ENCODE measurements at places on chromosomes 16 and 17.

GRCh38 chr17:75720656-75721462 is at the start of gene ITGB4:
Gene ITGB4 (plus strand): TSS chr17:75721459. CDS start chr17:75724704, 3,245 bp downstream.
- no peak for DNase-seq

- DNase-seq: no peak
These were observed 246.9 kb upstream of the KCNJ16 start for GRCh38 chr17:69828087-69828486.

DNA sequence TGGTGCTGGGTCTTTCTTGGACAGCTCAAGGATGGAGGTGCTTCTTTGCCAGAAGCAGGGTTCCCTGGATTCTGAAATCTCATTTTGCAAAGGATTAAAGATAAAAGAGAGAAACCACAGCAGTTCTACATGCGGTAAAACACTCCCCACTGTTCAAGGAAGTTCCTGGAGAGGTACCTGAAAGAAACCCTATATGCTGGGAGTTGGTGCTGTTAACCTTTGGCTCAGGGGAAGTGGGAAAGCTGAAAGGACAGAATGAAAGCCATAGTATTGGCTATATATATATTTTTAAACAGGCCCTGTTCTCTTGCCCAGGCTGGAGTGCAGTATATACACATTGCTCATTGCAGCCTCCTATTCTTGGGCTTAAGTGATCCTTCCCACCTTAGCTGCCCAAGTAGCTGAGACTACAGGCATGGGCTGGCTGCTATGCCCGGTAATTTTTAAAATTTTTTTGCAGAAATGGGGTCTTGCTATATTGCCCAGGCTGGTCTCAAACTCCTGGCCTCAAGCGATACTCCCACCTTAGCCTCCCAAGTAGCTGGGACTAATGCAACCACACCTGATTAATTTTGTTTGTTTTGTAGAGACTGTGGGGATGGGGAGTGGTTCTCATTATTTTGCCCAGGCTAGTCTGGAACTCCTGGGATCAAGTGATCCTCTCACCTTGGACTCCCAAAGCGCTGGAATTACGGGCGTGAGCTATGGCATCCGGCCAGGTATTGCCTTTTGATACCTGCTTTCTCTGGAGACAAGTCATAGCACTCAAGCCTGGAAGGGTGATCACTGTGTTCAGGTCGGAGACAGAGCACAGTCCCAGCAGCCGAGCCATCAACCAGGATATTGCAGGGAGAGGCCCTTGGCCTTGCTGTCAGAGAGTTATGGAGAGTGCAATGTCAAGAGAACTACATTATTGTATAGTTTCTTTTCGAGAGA is 55.2 kb downstream of the MSI2 start:
- DNase-seq: no peak

DNA sequence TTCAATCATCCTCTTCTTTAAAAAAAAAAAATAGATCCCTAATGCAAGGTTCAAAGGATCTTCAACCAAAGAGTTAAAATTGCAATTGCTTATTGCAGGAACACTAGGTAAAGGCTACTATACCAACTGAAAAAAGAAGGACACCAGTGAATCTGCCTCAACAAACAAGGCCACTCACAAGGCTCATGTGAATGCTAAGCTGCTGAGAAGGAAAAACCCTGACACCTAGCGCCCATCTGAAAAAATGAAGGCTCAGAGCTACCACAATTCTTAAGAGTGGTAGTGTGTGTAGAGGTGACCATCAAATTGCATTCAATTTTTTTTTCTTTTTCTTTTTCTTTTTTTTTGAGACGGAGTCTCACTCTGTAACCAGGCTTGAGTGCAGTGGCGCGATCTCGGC is 201.6 kb upstream of the C17orf78 start:
- no peak for DNase-seq

DNA sequence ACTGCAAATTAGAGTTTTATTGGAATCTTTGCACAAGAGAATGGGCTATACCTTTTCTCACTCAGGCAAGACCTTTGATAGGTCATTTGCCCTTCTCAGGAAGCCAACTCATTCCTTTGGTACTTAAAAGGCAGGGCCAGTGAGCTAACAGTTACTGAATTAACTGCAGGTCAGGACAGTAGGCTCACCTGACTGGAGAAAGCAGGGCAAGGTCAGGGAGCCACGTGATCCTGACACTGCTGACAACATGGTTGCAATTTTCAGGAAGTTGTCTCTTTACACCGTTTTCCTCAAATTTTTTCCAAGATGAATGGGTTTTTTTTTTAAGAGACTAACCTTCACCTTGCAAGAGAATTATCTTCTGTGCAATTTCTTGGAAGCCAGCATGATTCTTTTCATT is 21.1 kb downstream of the CPSF4L start:
- no peak for DNase-seq

GRCh38 chr16:56551796-56552738 is 12.8 kb upstream of the MT4 start:
- peak; percentile 16 for DNase-seq

DNA sequence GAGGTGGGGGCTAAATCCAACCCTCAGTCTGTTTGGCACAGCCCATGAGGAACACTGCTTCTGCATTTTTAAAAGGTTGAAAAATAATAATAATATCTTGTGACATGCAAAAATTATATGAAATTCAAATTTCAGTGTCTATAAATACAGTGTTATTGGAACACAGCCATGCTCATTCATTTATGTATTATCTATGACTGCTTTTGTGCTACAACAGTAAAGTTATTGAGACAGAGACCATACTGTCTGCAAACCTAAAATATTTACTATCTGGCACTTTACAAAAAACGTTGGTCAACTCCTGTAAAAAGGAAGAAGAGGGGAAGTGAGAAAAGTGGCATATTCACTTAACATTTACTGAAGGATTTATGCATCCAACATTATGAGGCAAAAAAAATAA is 3.1 kb downstream of the ABCA5 start:
- no peak for DNase-seq
